Progenitor cell of endocrine pancreas (in vitro differentiated cells): ENCODE measurements at places on chromosomes 13 and 19.

DNA sequence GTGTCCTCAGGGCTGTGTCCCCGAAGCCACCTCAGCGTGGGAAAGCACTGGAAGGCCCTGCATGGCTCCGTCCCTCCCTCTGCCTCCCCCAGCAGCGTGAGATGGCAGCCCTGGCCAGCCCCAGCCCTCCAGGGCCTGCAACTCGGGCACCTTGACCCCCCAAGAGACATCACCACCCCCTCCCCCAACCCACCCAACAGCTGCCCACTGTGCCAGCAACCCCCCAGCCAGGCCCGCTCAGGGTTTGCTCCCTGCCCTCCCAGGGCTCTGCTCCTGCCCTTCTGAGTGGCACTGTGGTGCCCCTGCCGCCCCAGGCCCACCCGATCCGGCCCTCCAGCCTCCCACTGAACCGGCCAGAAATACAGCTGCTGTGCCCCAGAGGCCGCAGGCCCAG is 1.5 kb upstream of the ASPDH start:
- H3K4me3 ChIP-seq: no peak overlapping the region
- peaks cover 6% of the 10 kb centered on the region for H3K4me1 ChIP-seq
- no peak for DNase-seq
- no peaks in the 10 kb centered on the region for H3K27me3 ChIP-seq
- no peak overlapping the region for H3K27ac ChIP-seq

- no peak for DNase-seq
- H3K4me3 ChIP-seq: no peak overlapping the region
- H3K4me1 ChIP-seq: peaks cover 6% of the 10 kb centered on the region
- H3K36me3 ChIP-seq: peaks cover 20% of the 10 kb centered on the region
Measured at GRCh38 chr19:15266683-15267082, 34.4 kb upstream of the EPHX3 start.

- H3K27ac ChIP-seq: peak overlapping the region; percentile 94
- H3K4me1 ChIP-seq: peaks cover 23% of the 10 kb centered on the region
- no peaks in the 10 kb centered on the region for H3K27me3 ChIP-seq
- no peak for DNase-seq
- peaks cover 35% of the 10 kb centered on the region for H3K36me3 ChIP-seq
Measured at GRCh38 chr13:49113526-49114286, 106.4 kb upstream of the MLNR start.

DNA sequence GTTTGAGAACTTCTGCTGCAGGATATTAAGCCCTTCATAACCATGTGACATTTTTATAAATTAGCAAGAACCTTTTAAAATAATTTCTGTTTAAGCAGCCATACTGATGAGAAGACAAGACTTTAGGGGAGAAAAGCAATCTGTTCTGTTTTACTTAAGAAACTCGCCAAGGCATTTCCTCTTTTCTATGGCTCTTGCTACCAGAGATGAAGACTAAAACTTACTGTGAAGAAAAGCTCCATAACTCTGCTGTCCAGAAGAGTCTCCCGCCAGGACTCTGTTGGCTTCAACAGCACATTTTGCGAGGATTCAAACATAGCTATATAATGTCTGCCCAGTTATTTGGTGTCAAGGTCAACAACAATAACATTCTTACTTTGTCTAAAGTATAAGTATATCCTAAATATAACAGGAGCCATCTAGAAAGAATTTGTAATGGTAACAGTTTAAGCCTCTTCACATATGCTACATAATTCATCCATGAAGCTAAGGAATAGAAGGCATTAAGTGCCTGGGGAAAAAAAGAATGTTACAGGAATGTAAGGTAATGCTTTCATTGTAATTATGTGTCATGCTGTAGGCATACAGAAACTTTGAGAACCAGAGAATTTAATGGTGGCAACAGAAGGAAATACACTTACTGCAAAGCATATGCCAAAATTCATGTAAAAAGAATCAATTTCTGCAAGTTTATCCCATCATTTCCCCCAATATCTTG is 53.2 kb upstream of the EEF1AKMT1 start:
- no peak overlapping the region for H3K4me3 ChIP-seq
- H3K36me3 ChIP-seq: no peaks in the 10 kb centered on the region
- peaks cover 2% of the 10 kb centered on the region for H3K4me1 ChIP-seq
- DNase-seq: no peak
- H3K27ac ChIP-seq: no peak overlapping the region

DNA sequence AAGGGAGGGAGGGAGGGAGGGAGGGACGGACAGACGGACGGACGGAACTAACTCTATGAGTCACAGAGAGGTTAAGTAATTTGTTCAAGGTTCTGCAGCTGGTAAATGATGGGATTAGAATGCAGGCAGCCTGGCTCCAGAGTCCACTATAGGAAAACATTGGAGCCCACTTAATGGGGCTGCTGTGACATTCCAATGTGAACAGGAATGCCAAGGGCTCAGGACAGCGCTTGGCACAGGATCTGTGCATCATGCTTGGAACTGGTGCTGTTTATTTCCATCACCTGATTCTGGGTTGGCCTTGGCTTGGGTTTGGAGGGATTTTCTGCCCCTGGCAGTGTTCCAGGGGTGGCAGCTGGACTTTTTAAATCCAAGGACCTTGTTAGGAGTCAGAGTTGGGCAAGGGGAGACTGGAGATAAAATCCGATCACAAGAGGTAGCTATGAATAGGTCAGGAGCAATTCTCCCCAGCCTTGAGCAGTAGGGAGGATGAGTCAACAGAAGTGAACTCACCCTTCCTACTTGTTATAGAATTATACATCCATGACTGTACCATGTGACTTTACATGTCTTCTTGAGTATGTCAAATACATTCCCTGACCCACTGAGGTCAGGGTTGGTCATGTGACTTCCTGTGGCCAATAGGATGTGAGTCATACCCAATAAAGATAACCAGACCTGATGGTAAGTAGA is 7.8 kb upstream of the HIF3A start:
- H3K4me1 ChIP-seq: no peaks in the 10 kb centered on the region
- H3K4me3 ChIP-seq: no peak overlapping the region
- H3K36me3 ChIP-seq: no peaks in the 10 kb centered on the region
- no peak overlapping the region for H3K27ac ChIP-seq
- H3K27me3 ChIP-seq: no peaks in the 10 kb centered on the region

DNA sequence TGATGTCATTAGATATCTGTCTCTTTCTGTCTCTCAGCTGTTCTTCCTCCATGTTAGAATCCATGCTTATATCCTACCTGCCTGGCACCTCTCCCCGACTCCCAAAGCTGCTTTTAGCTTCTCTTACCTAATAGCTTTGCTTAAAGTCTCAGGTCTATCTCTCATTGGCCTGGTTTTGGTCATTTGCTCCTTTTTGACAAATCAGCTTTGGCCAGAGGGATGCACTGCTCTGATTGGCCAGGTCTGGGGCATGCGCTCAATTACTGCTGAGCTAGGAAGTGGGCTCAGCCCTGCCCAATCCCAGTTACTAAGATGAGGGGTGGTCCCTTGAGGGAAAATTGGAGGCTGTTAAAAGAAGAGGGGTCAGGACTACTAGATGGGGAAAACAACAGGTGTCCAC is 11.5 kb upstream of the CLASRP start:
- H3K27me3 ChIP-seq: no peaks in the 10 kb centered on the region
- no peak overlapping the region for H3K27ac ChIP-seq
- no peaks in the 10 kb centered on the region for H3K4me1 ChIP-seq
- no peak overlapping the region for H3K4me3 ChIP-seq

DNA sequence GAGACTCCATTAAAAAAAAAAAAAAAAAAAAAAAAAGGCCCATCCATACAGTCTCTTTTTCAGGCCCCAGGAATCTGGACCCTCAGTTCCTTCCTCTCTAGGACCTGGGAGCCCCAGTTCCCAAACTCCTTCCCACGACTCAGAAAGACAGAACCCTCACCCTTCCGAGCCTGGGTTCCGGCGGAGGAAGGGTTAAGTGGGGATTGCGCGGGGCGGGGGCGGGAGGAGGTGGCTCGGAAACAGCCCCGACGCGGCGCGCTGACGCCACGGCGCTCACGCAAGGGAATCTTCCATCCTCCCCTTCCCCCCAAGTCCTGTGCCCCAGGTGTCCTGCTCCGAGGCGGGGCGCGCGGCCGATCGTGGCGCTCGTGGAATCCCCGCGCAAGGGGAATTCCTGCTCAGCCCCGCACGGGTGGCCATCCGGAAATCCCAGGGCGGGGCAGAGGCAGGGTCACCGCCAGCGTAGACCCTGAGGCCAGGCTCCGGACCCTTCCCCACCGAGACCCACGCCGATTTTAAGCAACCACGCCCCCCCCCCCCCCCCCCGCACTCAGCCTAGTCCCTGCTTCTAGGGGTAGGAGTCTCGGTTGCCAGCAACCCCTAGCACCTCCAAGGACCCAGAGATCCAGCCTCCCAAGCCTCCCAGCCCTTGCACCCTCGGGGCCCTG is 659 bp downstream of the NFKBID start:
- H3K36me3 ChIP-seq: no peaks in the 10 kb centered on the region
- DNase-seq: peak; percentile 29
- H3K4me1 ChIP-seq: peaks cover 15% of the 10 kb centered on the region
- H3K4me3 ChIP-seq: peak overlapping the region; percentile 88

DNA sequence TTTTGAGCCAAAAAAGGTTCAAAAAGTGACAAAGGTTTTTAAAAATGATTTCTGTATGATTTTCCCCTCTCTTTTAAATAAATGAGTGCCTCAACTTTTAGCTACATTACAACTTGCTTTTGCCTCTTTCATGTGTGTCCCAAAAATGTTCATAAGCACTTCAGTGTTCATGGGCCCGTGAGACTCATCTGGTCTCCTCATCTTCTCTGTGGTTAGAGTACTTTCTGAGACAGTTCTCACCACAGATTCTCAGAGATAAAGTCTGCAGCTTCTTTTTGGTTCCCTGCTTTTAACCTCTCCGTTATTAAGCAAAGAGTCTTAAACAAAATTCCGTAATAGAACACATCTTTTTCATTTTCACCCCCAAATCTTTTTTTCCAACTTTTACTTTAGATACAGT is 156.9 kb downstream of the DLEU7 start:
- H3K27ac ChIP-seq: no peak overlapping the region
- H3K36me3 ChIP-seq: no peaks in the 10 kb centered on the region
- no peaks in the 10 kb centered on the region for H3K27me3 ChIP-seq
- no peak for DNase-seq
- H3K4me1 ChIP-seq: peaks cover 6% of the 10 kb centered on the region
- no peak overlapping the region for H3K4me3 ChIP-seq

- no peak overlapping the region for H3K27ac ChIP-seq
- DNase-seq: no peak
- no peaks in the 10 kb centered on the region for H3K4me1 ChIP-seq
- H3K36me3 ChIP-seq: no peaks in the 10 kb centered on the region
- peaks cover 30% of the 10 kb centered on the region for H3K27me3 ChIP-seq
Measured at GRCh38 chr19:41528106-41528505, 47.9 kb upstream of the CEACAM21 start.

- H3K27me3 ChIP-seq: peaks cover 9% of the 10 kb centered on the region
- no peak overlapping the region for H3K4me3 ChIP-seq
- H3K4me1 ChIP-seq: peaks cover 1% of the 10 kb centered on the region
- no peaks in the 10 kb centered on the region for H3K36me3 ChIP-seq
- DNase-seq: no peak
- H3K27ac ChIP-seq: no peak overlapping the region
Measured at GRCh38 chr19:3936506-3937442, 3.9 kb downstream of the NMRK2 start.

- H3K36me3 ChIP-seq: no peaks in the 10 kb centered on the region
- no peak overlapping the region for H3K27ac ChIP-seq
- no peak overlapping the region for H3K4me3 ChIP-seq
- H3K27me3 ChIP-seq: peaks cover 41% of the 10 kb centered on the region
- no peak for DNase-seq
- peaks cover 2% of the 10 kb centered on the region for H3K4me1 ChIP-seq
Measured at GRCh38 chr13:23703246-23703860, 133.1 kb downstream of the TNFRSF19 start.

- H3K27me3 ChIP-seq: peaks cover 40% of the 10 kb centered on the region
- peak overlapping the region; percentile 83 for H3K27ac ChIP-seq
- no peak for DNase-seq
- peaks cover 11% of the 10 kb centered on the region for H3K4me1 ChIP-seq
- peaks cover 5% of the 10 kb centered on the region for H3K36me3 ChIP-seq
- no peak overlapping the region for H3K4me3 ChIP-seq
Measured at GRCh38 chr19:48487948-48488347, 18.8 kb downstream of the CYTH2 start.

- peaks cover 20% of the 10 kb centered on the region for H3K36me3 ChIP-seq
- H3K4me1 ChIP-seq: peaks cover 16% of the 10 kb centered on the region
- H3K4me3 ChIP-seq: peak overlapping the region; percentile 94
- no peaks in the 10 kb centered on the region for H3K27me3 ChIP-seq
- DNase-seq: no peak
Measured at GRCh38 chr13:48038761-48039160, 1.2 kb downstream of the NUDT15 start.

GRCh38 chr13:114229506-114229905 is 5.2 kb upstream of the CDC16 start:
- DNase-seq: no peak
- H3K4me3 ChIP-seq: no peak overlapping the region
- peaks cover 16% of the 10 kb centered on the region for H3K4me1 ChIP-seq
- peaks cover 23% of the 10 kb centered on the region for H3K27me3 ChIP-seq
- peak overlapping the region; percentile 23 for H3K27ac ChIP-seq
- H3K36me3 ChIP-seq: no peaks in the 10 kb centered on the region

- no peaks in the 10 kb centered on the region for H3K36me3 ChIP-seq
- no peak overlapping the region for H3K27ac ChIP-seq
- no peaks in the 10 kb centered on the region for H3K4me1 ChIP-seq
Measured at GRCh38 chr13:48144413-48145035, 49.6 kb upstream of the MED4 start.

DNA sequence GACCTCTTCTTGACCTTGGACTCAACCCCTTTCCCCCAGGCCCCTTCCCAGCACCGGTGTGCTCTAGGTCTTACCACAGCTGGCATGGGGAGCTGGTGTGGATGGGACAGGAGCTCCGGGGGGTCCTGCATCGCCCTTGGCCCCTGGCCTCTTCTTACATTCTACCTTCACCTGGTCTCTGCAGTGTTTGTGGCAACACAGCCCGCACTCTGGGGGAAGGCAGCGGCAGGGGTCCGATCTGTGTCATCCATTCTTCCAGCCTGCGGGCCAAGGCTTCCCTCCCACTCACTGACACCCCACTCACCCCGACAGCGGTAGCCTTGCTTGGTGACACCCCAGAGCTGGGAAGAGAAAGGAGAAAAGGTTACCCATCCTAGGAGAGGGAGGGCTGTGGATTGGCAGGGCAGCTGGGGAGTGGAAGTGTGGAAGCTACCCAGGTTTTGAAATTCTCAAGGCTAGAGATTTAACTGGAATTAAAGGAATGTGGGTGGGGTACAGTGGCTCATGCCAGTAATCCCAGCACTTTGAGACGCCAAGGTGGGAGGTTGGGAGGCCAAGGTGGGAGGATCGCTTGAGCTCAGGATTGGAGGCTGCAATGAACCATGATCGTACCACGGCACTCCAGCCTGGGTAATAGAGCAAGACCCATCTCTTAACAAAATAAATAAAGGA is 8.3 kb downstream of the FAM98C start:
- H3K36me3 ChIP-seq: peaks cover 3% of the 10 kb centered on the region
- H3K27ac ChIP-seq: no peak overlapping the region
- H3K27me3 ChIP-seq: peaks cover 3% of the 10 kb centered on the region

- peaks cover 3% of the 10 kb centered on the region for H3K4me1 ChIP-seq
- DNase-seq: no peak
- H3K4me3 ChIP-seq: no peak overlapping the region
- H3K36me3 ChIP-seq: no peaks in the 10 kb centered on the region
Measured at GRCh38 chr13:112130418-112130817, 63.5 kb downstream of the SOX1 start.

GRCh38 chr13:39770221-39771090 is 115.0 kb downstream of the COG6 start:
- no peaks in the 10 kb centered on the region for H3K27me3 ChIP-seq
- no peak overlapping the region for H3K4me3 ChIP-seq
- peaks cover 4% of the 10 kb centered on the region for H3K4me1 ChIP-seq
- H3K27ac ChIP-seq: no peak overlapping the region
- no peak for DNase-seq
- H3K36me3 ChIP-seq: no peaks in the 10 kb centered on the region

- DNase-seq: no peak
- H3K4me3 ChIP-seq: no peak overlapping the region
- no peaks in the 10 kb centered on the region for H3K27me3 ChIP-seq
Measured at GRCh38 chr13:75785130-75785529, 149.0 kb downstream of the LMO7 start.
